ENCODE measurements at places on chromosomes 6 and 20.
A peak's percentile ranks its signal among the peaks of the same experiment; 100 is the strongest.

GRCh38 chr20:58557733-58558342, 42.6 kb upstream of the APCDD1L start:
- no peak for DNase-seq

GRCh38 chr20:50538276-50538675, 28.1 kb downstream of the PTPN1 start:
- no peak for DNase-seq

GRCh38 chr6:28124350-28124970, at the start of gene ZSCAN16:
Gene ZSCAN16, plus strand, starts transcription at chr6:28124609. Its CDS starts 835 bp downstream, at chr6:28125444.
- DNase-seq, result peak; percentile 85

GRCh38 chr6:42771741-42772100, 10.1 kb upstream of the BICRAL start:
- no peak for DNase-seq

GRCh38 chr6:74578339-74578738, 627.5 kb downstream of the COL12A1 start:
- no peak for DNase-seq

- DNase-seq, result no peak
Observed at GRCh38 chr6:123402052-123402451, 234.7 kb downstream of the TRDN start.

DNA sequence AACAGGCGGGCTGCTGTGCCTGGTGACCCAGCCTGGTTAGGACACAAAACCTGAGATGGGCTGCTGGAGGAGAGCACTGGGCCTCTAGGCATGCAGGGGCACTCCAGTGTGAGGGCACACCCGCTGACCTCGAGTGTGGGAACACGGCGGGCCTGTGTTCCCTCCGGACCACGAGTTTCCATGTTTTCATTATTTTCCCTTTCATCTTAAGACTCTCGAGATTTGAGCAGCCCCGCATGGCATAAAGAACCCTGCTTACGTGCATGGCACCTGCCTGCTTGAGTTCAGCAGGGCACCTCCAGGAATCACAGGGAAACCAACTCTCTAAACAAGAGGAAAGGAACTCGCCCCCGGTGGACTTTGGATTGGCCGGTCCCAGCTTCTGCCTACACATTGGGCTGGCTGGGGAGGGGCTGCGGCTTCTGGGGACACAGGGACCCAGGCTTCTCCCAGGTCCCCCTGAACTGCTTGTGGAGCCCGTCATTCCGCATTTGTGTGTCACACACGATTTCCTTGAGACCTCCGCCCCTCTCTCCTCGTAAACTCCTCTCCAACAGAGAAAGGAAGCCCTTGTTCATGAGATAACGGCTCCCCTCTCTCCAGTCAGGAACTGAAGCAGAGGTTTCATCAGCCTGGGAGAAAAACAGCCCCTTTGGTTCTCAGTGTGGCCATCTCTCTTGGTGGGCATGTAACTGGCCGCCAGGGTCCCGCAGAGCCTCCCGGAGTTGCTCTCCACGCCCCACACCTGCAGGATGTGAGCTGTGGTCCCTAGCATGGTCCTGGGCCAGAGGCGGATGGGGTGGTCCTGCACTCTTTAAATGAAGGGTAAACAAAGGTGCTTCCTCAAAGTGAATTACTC, 181.8 kb downstream of the TTLL2 start:
- no peak for DNase-seq

DNA sequence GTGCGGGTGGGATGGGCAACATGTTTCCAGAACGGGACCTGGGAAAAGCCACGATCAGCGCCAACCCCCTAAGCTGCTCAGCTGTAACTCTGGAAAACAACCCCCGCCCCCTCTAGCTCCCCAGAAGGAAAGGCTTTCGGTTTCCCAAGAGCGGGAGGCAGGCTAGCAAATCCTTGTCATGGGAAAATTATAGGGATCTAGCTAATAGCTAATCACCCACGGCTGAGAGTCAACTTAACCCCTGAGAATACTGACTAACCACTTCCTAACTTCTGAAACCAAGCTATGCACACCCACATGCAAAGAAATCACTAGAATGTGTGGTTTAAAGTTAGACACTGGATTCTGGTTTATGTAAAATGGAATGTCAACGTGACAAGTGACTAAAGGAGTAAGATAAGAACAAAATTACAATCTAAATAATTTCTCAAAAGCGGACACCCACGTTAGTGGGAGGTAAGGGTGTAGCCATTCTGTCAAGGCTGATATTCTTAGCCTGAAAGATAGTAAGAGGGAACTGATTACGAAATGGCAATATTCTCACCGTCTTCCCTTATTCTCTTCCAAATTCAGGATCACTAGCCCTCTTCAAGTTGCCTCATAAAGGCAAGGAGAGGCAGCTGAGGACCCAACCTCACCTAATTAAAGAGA, 20.1 kb downstream of the JAG1 start:
- no peak for DNase-seq

GRCh38 chr6:100518588-100518987, 53.9 kb upstream of the SIM1 start:
- no peak for DNase-seq
